ENCODE measurements at places on chromosomes 2 and 18. TPM values are rescaled to one million over a fixed set of nuclear protein-coding genes. Genes with fewer than 3 reads are reported as not detected.

DNA sequence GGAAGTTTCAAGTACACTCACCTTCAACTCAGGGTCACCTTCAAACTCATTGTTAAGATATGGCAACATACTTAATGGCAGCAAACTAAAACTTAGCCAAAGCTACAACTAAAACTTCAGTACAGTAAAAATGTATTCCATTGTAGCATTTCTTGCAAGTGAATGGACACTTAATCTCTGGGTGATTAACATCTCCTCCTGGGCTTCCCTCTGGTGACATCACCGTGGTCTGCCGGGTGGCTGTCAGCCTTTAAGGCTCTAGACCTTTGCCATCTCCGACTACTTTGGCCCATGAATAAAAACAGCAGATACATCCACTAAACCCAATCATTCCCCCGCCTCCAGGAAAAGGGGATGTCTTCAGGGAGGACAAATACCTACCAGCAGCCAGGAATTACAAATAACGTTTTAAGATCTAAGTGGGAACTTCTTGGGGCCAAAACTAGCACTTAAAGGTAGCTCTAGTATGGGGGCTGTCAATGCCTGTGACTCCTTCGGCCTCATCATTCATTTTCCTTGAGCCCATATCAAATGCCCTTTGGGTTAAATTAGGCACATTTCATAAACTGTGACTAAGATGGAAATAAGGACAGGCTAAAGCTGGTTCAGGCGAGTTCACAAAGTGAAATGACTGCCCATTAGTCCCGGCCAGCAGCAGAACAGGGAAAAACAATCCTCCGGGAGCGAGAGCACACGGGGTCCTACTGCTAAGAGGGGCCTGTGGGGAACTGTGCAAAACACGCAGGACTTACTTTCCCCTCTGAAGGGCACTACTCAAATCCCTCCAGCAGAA lies 1.1 kb downstream of the TFCP2L1 start:
- no peak for DNase-seq

DNA sequence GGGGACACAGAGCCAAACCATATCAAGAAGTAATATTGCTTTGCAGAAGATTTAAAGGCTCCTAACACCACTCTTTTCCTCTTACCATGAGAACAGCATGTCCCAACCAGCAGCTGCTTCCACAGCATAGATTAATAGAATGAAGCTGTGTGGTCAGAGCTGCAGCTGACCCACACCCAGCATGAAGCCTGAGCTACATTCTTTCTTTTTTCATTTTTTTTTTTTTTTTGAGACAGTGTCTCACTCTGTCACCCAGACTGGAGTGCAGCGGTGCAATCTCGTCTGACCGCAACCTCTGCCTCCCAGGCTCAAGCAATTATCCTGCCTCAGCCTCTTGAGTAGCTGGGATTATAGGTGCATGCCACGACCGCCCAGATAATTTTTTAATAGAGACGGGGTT lies 289.8 kb downstream of the RAD51AP2 start:
- DNase-seq: no peak

GRCh38 chr18:22465859-22466457 lies 48.2 kb upstream of the CTAGE1 start:
- DNase-seq: no peak

DNA sequence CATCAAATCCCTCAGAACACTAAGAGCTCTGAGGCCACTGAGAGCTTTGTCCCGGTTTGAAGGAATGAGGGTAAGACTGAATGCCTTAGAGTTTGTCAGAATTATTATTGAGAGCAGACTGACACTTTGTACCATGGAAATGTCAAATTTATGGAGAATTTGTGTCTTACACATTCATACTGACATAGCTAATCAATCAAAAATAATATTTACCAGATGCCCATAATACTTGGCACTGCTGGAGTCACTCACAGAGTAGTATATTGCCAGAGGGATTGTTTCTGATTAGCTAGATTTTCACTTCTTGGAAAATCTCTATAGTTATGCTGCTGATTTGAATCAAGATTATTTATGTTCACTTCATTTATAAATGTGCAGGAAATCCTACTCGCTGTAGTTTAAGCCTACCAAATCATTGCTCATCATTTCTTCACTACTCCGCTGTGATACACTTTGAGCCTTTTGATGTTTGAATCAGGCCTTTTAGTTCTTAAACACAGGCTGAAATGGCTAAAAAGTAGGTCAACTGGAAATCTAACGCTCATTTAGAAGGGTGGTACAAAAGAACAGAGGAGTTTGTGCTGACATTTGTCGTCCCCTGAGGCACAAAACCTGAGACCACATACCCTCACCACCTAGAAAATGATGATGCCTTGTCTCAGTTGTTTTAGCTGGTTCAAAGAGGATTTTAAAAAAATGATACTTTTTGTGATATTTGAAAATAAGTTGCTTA lies 96.1 kb upstream of the CSRNP3 start:
- DNase-seq: no peak

- DNase-seq: no peak
These were observed 354.1 kb upstream of the ATP5MC3 start for GRCh38 chr2:175535631-175536030.

DNA sequence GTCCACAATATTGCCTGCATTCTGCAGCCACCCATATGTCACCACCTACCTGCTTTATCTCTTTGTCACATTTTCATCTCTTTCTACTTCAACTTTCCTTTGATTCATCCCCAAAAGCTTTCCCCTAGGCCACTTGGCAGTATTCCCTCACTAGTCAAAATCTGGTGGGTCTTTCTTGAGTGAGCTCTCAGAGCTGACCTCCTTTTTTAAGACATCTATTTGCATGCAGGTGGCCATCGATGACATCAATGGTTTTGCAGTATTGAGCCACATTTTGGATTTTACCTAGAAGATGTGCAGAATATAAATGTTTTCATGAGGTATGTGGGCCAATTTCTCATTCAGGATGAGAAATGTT lies 133.4 kb upstream of the REG3A start:
- DNase-seq: no peak

DNA sequence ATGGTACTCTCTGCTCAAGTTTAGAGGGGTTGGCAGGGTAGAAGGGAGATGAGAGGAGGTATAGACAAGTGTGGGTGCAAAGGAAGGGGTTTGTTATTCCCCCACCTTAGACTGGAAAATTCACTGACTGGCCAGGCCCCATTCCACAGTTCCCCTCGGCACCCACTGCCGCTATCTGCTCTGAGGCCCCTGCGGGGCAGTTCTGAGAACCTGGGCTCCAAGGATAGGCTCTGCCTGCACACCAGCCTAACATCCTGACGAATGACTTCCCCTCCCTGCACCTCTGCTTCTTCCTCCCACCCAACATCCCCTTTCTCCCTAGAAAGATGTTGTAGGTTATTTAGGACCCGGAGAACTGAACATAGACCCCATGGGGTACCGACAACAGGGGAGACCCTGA lies 303.9 kb upstream of the HDAC4 start:
- DNase-seq: no peak

- DNase-seq: peak; percentile 35
These were observed 120.5 kb downstream of the ZFP36L2 start for GRCh38 chr2:43105586-43106558.

The MGAT4A gene
- 23.1 TPM for total RNA-seq

The MARCHF4 gene
- total RNA-seq: not detected

The TDRD15 gene
- not detected for total RNA-seq

The CFAP221 gene
- total RNA-seq: not detected

The POLR1A gene
- 51.6 TPM for total RNA-seq

The HOXD9 gene
- not detected for total RNA-seq
